Myocyte (in vitro differentiated cells): ENCODE measurements at places on chromosomes 3 and 15.
A peak's percentile ranks its signal among the peaks of the same experiment; 100 is the strongest.

DNA sequence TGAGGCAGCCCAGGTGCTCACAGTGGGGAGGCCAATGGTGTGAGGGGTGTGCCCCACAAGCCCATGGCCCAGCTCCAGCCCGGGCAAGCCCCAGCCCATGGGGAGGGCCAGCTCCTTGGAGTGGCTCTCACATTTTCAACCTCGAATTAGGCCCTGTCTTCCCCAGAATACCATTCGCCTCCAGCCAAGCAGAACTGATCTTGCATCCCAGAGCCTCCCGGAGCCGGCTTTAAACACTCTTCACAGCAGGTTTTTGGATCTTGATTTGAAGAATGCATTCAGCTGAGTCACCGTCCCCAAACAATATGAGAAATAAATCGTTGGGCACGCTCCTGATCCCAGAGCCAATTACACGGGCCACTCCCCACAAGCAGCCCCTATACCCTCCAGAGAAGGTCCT lies 23.7 kb downstream of the TPRA1 start:
- DNase-seq, result no peak

DNA sequence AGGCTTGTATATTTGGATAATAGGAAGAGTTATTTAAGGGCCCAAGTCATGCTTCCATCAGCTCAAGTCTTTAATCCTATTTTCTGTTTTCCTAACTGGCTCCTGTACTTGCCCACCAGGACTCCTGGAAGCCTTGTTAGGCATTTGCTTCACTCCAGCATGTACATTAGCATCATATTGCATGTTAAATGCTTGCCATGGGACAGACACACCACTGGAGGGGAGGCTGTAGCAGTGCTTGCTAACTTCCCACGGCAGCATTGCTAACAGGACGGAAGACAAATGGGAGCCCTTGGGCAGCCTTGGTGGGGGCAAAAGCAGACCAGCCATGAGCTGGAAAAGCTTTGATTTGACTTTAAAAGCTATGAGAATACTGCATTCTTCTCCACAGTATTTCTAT lies 6.1 kb downstream of the TMOD2 start:
- no peak for DNase-seq

GRCh38 chr15:51678096-51678495 lies 3.2 kb upstream of the SCG3 start:
- no peak for DNase-seq

DNA sequence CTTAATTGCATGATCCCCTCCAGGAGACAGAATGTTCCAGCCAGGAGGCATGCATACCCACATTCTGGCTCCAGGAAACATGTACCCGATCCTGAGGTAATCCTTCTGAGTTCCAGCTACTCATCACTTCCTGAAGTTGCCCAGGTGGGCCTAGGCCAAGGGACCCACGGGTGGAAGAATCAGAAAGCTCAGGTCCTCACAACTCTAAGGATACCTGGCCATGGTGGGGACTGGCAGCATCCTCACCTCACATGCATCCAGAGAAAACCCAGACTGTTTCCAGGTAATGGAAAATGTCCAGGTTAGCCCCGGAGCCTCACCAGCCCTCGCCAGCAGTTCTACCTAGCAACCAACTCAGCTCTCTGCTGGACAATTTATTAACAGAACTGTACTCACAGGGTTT lies 78.2 kb downstream of the DAPK2 start:
- DNase-seq, result no peak

DNA sequence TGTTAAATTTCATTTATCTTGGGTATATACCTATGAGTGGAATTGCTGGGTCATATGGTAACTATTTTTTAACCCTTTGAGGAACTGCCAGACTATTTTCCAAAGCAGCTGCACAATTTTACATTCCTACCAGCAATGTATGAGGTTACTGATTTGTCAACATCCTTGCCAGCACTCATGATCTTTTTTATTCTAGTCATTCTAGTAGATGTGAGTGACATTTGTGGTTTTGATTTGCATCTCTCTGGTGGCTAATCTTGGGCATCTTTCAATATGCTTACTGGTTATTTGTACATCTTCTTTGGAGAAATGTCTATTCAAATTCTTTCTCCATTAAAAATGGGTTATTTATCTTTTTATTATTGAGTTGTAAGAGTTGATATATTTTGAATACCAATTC lies 21.3 kb upstream of the LRRC58 start:
- no peak for DNase-seq

DNA sequence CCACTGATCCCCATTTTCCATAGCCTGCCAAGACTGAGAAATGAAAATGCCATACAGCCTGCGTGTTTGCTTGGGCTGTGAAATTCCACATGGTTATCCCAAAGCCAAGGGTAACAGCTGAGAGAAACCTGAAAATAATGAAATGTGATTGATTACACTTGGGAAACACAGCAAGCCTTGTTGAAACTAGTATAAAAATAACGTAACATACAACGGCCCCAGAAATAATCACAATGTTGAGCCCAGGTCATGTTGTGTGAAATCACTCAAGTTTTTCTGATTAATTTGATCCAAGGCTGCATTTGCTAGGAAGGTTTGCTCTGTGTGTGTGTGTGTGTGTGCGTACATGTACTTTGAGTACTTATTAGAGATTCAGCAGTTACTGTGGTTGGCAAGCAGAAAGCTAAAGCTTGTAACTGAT lies 269.0 kb downstream of the OXSM start:
- peak; percentile 2 for DNase-seq

GRCh38 chr15:48090115-48090514 lies 30.7 kb upstream of the SLC24A5 start:
- no peak for DNase-seq

DNA sequence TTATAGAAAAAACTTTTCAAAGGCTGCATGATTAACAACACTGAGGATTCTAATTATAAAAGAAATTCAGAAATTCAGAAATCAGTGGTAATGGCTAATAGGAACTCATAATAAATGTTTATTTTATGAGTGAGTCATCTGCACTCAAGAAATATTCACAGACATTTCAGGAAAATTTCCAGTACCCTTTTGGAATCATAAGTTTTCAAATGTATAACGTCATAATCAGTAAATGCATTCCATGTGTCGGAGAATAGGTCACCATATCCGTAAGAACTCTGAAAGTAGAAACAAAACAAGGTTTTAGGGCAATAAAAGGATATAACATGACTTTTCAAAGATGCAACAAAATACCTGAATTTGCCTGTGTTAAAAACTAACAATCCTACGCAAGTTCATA lies 24.7 kb downstream of the EOGT start:
- DNase-seq, result no peak

DNA sequence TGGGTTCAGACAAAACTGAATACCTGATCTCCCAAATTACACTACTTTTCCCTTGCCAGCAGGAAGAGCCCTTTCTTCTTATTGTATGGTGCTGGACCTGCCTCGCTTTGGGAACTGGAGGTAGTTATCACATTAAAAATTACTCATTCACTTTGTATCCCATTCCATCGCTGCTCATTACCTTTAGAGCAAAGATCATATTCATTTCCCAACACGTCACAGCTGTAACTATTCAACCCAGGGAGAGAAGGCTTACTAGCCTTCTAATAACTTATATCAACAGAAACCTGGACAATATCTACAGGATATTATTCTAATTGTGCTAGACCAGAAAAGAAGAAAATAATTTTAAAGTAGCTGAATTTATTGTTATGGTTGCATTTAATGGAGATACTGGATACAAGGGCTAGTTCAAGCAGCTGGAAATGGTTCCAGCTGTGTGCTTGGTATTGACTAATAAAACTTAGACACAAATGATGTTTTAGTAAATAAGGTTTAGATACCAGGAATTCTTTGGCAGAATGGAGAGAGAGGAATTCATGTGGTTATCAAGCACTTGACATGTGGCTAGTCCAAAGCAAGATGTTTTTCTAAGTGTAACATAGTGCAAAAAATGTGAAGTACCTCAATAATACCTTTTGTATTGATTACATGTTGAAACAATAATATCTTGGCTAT lies 656.3 kb downstream of the ROBO1 start:
- peak; percentile 24 for DNase-seq

DNA sequence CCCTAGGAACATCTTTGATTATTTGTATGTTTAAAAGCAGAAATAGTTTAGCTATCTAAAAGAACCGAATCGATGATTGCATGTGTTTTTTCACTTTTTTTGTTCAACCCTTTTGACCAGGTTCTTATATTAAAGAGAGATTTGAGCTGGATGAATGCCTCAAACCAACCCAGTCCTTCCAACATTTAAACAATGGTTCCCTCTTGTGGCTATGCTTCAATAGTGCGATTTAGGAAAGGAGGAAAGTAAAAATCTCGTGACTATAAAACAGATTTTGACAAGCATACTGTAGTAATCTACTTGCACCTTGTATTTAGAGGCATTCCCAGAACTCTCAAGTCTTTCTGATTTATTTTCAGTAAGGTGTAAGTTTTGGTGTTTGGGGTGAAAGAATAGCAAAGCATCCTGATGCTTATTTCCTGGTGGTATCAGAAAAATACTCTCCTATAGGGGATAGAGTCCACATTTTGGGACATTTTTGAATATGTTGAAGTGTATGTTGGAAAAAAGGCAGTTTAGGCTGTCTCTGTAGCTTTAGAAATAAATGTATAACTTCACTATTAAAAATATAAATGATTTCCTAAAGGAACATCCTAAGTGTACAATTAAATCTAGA lies 159.6 kb upstream of the KCNH8 start:
- DNase-seq, result peak; percentile 2

- DNase-seq, result no peak
Measured at GRCh38 chr3:134007819-134008218, 21.9 kb downstream of the SLCO2A1 start.

DNA sequence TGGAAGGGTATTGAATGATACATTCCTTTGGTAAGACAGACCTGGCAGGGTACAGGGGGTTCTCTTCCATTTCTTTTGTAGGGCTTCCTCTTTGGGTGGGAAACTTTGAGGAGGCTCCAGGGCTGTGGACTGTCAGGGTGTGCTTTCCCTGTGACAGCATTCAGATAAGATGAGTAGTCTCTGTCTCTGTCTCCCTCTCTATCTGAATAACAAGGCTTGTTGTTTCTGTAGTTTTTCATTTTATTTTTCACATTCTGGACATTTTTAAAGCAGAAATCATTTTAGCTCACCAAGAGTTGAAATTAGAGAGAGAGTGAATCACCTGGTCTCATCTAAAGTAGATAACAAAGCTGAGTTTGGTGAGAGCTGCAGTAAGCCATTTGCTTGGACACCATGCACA lies 100.8 kb upstream of the TPM1 start:
- DNase-seq, result no peak

- DNase-seq, result no peak
Measured at GRCh38 chr3:31919528-31919927, 61.5 kb downstream of the OSBPL10 start.
